Stimulated activated CD4-positive, alpha-beta T cell treated with anti-CD3 and anti-CD28 coated beads, Interleukin-15, amount 100 ng/mL, for 1 hour (primary cell): ENCODE measurements at places on chromosomes 2 and 18.

DNA sequence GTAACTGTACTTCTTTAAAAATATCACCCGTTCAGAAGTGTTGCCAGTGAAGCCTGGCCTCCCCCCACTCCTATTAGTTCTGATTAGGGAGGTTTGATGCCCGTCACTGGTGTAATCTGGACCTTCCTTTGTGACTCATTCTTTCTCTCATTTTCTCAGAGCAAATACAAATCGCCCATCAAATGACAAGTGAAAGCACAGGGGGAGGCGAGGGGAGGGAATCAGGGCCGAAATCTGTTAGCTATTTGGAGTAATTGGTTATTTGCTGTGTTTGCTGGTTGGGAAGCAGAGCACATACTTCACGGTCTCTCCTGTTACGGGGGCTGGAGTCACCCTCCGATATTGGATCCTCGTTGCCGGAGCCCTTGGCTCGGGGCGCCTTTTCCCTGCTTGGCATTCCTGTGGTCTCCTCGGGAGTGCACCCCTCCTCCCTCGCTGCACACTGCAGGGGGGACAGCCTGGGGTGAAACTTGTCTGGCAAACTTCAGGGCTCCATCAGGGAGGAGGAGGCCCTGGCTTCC lies 178.1 kb downstream of the DYSF start:
- no peak for DNase-seq

- no peak for DNase-seq
Observed at GRCh38 chr2:157476953-157477709, 33.2 kb upstream of the CYTIP start.

DNA sequence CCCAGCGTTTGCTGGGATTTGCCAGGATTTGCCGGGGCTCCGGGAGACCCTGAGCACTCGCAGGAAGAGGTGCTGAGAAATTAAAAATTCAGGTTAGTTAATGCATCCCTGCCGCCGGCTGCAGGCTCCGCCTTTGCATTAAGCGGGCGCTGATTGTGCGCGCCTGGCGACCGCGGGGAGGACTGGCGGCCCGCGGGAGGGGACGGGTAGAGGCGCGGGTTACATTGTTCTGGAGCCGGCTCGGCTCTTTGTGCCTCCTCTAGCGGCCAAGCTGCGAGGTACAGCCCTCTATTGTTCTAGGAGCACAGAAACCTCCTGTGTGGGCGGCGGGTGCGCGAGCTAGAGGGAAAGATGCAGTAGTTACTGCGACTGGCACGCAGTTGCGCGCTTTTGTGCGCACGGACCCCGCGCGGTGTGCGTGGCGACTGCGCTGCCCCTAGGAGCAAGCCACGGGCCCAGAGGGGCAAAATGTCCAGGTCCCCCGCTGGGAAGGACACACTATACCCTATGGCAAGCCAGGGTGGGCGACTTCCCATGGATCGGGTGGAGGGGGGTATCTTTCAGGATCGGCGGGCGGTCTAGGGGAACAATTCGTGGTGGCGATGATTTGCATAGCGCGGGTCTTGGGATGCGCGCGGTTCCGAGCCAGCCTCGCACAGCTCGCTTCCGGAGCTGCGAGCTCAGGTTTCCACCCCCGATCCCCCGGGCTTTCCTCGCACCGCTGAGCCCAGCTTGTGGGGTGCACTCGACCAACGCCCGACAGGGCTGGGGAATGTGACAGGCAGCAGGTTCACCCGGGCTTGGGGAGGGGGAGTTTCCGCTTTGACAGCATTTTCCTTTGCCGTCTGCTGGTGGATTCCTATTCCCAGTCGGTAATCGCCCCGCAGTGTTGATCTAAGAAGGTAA lies 2.8 kb downstream of the ONECUT2 start:
- no peak for DNase-seq

GRCh38 chr2:179250848-179251504 lies 13.7 kb downstream of the SESTD1 start:
- DNase-seq, result no peak

GRCh38 chr2:197140045-197140444 lies 170.5 kb downstream of the ANKRD44 start:
- DNase-seq, result no peak
